Stimulated activated CD4-positive, alpha-beta T cell treated with anti-CD3 and anti-CD28 coated beads, Interleukin-15, amount 100 ng/mL, for 1 hour (primary cell): ENCODE measurements at places on chromosomes 5 and 9.

DNA sequence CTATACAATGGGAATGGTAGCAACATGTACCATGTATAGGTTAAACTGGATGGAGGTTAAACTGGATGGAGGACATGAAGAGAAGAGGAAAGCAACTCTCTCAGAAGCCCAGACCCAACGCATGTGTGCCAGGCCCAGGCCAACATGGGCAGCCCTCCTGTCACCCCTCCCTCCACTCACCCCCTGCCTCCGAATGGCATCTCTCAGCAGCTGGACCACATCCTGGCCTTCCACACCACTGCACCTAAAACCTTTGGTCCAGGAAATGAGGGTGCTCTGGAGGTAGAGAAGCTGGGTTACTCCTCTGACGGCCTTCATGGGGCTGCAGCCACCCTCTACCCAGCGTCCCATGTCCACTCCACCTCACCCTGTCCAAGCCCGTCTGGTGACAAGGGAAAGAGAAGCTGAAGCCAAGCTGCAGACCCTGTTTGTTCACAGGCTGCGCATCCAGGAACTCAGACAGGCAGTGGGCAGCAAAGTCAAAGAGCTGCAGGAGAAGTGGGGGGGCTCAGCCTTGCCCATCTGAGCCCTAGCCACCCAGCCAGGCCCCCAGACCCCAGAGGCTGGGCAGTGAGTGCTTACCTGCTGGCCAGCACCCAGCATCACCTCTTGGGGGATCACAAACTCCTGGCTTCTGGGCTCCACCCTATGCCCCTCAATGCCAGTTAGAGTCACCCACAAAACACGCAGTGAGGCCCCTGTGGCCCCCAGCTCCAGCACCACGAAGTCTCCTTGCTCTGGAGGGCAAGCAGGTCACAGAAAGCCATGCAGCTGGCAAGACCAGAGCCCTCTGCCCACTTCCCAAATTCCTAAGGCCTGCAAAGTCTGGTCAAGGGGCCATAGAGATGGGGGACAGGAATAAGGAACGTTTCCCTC is 8.5 kb downstream of the HK3 start:
- no peak for DNase-seq

DNA sequence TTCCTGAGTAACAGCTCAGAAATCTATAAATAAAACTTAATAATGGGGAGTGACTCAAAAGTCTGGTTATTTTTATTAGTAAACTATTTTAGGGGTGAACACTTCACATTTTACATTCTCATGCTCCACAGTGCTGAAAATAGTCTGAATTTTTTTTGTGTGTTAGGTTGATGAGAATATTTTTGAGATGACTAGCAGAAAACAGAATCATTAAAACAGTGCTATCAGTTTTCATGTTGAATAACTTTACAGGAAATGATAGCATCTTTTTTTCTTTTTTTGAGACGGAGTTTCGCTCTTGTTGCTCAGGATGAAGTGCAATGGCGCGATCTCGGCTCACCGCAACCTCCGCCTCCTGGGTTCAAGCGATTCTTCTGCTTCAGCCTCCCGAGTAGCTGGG is 60.3 kb downstream of the TMC1 start:
- DNase-seq, result no peak

DNA sequence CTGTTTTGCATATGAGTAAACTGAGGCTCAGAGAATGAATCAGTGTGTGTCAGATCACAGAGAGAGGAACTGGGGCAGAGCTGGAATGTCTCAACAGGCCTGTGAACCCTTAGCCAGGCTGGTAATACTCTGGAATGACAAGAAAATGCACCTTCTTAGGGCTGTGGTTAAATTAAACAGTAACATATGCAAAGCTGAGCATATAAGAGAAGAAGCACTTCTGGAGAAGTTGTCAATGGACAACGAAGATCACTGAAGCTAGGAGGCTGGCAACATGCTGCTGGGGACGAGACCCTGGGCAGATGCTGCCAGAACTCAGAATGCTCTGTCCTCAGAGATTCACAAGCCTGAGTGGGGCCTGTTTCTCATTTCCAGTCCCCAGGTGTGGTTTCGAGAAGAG is 64.6 kb upstream of the EPB41L4B start:
- DNase-seq, result no peak

DNA sequence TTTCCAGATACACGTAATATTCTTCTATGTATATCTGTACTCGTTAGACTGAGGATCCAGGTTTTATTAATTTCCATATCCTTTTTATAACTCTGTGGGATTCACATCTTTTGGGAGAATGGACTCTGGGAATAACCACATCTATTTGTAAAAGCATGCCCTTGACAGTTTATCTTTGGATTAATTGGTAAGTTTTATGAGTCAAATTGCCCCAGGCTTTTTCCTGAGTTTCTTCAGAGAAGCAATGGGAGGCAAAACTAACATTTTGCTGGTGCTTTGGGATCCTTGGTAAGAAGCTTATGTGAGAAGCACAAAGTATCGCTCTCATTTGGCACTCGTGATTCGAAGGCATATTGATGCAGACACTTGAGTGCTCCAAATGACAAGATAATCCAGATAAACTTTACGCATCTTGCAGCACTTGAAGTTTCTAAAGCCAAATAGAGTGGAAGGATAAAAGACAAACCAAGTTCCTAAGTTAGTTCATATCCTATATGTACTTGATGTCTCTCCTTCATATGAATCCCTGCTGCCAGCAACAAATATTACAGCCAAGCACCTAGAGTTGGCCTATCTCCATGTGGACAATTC is 324.7 kb downstream of the TLE4 start:
- no peak for DNase-seq

DNA sequence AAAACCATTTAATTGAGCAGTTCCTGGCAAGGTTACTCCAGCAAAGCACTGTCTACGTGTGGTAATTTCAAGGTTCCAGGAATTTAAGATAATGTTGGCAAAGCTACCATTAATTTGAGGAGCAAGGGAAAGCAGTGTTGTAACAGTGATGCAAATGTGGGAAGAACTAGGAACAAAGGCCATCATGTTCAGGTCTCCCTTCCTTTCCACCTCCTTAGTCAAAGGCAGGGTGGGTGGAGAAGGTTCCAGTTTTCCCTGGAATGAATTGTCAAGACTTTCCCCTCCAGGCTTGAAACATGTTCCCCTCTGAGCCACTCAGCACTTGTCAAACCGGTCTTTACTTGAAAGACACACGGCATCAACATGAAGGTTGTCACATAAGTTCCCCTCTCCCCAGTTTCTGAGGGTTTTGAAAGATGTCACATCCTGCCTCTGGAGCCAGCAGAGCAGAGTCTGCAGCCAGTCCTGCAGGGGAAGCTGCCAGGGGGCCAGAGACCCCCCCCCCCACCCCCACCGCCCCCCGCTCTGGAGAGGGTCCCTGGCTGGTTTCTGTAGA is 226.0 kb downstream of the GAS1 start:
- DNase-seq, result no peak

DNA sequence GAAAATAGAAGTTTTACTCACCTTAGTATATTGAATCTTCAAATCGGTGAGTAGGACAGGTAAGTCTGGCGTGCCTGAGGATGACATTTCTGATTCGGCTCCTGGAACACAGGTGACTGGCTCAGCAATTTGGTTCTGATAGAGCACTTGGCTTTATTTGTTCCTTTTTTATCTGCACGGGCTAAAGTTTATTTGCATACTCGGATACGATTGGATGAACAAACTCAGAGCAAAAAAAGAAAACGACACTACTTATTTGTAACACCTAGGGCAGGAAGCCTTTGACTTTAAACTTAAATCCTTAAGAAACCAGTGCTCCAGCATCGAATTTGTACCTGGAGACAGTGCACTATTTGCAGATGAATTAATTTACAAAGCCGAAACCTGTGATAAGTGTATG is at the start of gene ALDH1A1:
Gene ALDH1A1 (minus strand): TSS at position 140 of the 400 bp plus-strand sequence. CDS start 53 bp downstream, at position 87.
- no peak for DNase-seq

GRCh38 chr5:72302171-72302570 is 17.9 kb downstream of the MRPS27 start:
- no peak for DNase-seq

DNA sequence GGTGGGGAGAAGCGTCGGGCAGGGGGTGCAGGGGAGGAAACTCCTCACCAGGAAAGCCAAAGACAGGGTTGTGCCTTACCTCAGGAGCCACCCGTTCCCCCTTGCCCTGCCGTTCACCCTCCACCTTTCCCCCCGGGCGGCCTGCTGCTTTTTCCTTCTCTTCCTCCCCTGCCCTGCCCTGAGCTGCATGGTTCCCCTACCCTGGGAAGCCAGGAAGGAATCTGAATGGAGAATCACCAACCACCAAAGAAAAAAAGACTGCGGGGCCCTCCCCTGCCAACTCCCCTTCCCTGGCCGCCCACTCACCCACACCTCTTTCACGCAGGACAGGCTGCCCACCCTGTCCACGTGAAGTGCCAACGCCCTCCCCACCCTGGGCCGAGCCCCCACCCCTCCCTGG is 820 bp upstream of the NFX1 start:
- no peak for DNase-seq

DNA sequence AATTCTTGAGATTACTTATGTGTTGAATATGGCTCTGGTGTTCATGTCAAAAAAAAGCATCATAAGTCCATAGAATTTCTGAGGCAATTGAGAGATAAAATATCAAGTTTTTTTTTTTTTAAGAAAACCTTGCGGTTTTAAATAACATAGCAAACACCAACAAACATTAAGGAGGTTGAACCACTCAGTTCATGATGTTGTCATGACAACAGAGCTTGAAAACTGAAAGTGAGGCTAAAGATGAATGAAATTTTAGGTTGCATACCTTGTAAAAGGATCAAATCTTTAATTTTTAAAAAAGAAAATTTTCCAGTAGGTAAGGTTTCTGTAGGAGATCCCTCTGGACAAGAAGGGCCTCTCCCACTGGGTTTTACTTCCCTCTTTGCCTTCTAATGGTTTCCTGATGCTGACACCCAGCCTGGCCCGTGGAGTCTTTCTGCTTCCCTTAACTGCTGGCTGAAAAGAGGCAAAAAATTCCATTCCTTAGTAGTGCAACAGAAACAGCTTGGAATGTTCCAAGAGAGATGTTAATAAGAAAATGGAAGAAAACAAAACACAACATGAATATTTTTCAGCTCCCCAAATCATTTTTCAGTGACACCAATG is 60.0 kb upstream of the FER start:
- no peak for DNase-seq

GRCh38 chr5:172878933-172879752 is 45.1 kb downstream of the ERGIC1 start:
- no peak for DNase-seq

- no peak for DNase-seq
These were observed 184.3 kb downstream of the TSSK1B start for GRCh38 chr5:113250341-113250953.

DNA sequence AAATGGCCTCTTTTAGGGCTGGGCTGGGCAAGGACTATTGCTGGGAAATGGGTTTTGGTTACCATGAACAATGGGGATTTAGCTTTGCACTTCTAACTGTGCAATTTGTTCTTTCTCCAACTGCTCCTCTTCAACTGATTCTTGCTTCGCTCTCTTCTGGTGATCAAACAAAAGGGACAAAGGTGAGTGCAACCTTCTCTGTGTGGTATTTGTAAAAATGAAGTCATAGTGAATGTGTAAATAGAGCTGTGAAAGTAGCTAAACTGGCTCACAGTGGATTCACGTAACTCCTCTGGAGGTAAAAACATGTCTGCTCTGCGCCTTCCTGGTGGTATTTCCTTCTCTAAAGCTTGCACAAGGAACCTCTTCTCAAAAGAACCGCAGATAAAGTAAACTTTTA is 20.9 kb upstream of the SPINK14 start:
- no peak for DNase-seq

GRCh38 chr9:33721674-33722358 is 73.5 kb upstream of the PRSS3 start:
- peak; percentile 67 for DNase-seq

GRCh38 chr9:136493567-136493971 is 10.7 kb upstream of the SEC16A start:
- no peak for DNase-seq

DNA sequence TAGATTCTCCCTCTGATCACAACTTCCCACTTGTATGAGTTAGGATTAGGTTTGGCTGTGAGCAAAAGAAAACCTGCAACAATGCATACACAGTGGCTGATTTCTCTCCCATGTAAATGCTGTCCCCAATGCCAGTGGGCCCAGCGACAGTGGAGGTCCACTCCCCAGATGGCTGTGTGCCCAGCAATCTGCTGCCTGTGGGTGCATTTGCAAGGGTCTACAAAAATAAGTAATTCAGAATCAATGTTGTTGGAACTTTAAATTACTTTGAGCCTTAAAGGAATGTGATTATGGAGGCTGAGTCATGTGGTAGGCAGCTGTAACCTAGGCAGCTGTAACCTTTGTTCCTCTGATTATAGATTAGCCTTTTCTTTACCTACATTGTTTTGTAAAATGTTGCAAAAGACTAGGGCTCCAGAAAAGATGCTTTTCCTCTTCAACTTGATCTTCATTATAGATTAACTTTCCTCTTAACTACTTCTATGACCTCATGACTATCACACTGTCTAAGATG is 14.2 kb upstream of the MXD3 start:
- no peak for DNase-seq

DNA sequence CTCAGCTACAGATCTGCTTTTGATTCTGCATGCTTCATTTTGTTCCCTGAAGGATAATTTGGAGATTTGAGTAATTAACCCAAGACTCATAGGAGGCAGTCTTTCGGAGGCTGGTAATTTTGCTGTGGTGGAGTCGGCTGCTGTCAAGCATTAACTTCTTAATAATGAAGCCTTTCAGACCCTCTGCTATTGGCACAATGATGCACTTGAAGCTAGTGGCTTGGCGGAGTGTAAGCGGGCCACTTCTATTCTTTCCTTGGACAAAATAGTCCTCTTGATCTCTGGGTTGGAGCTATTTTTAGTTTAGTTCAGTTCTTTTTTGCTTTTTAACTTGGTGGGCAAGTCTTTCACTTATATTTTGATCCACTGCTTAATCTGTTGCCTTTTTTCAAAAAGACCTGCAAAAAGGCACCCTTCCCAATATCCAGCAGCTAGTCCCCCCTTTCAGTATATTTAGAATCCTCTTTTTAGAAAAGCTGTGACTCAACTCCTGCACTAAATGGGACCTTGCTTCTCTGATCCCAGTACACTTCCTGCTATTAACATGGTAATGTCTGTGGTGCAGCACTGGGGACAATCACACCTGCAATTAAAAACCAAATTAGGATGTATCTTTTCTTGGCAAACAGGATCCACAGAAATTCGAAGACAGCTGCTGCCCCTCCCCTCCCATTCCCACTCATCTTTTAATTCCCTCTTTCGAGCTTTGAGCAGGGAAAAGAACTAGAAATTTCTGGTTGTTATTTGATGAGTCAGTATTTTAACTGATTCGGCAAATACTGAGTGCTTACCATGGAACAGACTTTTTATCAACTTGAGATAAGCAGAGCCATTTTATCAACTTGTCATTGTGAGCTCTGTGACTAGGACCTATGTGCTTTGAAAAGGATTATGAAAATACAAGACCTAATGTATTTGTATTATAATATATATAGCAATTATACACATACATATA is 169.4 kb upstream of the ANKRD55 start:
- DNase-seq, result no peak

GRCh38 chr5:32307769-32308194 is 5.0 kb downstream of the MTMR12 start:
- DNase-seq, result no peak

- no peak for DNase-seq
These were observed 169.9 kb downstream of the EFNA5 start for GRCh38 chr5:107500840-107501239.

GRCh38 chr9:95286151-95286550 is 31.4 kb downstream of the FANCC start:
- no peak for DNase-seq

- DNase-seq, result no peak
These were observed 511.7 kb upstream of the SGCD start for GRCh38 chr5:155815248-155815647.

GRCh38 chr5:157993201-157993600 is 134.3 kb upstream of the CLINT1 start:
- no peak for DNase-seq
